ENCODE measurements at places on chromosomes 6 and 20.

GRCh38 chr6:133083248-133083967 lies 157.7 kb upstream of the EYA4 start:
- no peak for DNase-seq

GRCh38 chr20:44773070-44773829 lies 27.6 kb downstream of the KCNK15 start:
- DNase-seq = no peak

DNA sequence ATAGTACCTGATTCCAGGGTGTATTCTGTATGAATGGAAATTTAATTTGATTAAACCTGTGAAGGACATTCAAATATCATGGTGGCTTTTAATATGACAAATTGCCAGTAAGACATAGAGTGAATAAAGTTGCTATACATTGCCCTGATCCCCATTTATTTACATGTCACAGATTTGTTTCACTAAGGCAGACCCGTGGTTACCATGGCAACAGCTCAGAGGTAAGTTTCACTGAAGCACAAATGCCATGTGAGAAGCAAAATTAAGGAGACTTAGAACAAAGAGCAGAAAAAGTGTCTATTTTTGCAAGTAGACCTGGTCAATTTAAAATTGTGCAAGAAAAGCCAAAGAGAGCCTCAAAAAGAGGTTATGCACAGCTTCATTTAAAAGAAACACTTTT lies 63.7 kb downstream of the PXDC1 start:
- no peak for DNase-seq

DNA sequence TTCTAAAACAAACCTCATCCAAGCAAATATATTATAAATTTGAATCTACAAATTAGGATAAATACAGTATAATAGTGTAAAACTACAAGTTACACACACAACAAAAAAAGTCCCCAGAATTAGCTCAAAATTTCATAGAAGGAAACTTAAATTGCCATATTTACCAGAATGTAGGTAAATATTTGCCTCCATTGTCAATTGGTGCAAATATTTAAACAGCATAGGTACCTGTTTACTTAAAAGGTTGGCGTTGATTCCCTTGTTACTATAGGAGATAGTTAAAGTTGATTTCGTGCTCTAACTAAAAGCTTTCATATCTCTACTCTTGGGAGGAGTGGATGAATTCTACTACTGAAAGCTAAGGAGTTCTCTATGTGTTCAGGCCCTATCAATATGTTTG lies 111.6 kb upstream of the TENT5A start:
- DNase-seq = no peak

- no peak for DNase-seq
Observed at GRCh38 chr20:23156842-23157423, 70.8 kb upstream of the CD93 start.

DNA sequence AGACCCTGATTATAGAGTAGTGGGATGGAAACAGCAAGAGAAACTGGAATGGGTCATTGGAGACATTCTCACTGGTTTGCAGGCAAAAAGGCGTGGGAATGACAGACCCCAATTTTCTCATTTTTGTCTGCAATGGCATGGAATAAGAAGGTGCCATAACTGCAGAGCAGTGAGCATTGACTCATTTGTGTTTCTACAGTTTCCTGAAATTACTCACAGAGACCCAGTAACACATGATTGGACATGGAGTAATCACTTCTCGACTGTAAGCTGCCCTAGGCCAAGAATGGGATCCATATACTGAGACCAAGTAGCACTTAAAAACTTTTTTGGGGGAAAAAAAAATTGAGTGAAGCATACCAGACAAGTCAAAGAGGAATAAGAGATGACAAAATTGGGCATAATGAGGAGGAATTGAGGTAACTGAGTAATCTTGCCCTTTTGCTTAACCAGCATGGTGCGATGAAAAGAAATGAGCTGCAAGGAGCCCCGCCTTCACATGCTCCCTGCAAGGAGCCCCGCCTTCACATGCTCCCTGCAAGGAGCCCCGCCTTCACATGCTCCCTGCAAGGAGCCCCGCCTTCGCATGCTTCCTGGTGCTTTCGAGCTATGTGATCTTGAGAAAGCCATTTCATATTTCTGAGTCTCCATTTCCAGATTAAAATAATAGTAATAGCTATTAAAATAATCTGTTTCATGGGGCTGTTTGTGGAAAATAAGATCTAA lies 44.1 kb downstream of the NHSL1 start:
- DNase-seq = no peak

- no peak for DNase-seq
Observed at GRCh38 chr6:170453586-170454511, 99.3 kb downstream of the PSMB1 start.
